Stimulated activated CD4-positive, alpha-beta T cell treated with anti-CD3 and anti-CD28 coated beads, Interleukin-1b, Interleukin-23, amount 100 ng/mL, for 1 hour (primary cell): ENCODE measurements at places on chromosomes 3 and 15.

- DNase-seq, result no peak
These were observed 272.0 kb downstream of the XXYLT1 start for GRCh38 chr3:194998948-194999347.

- DNase-seq, result no peak
These were observed 33.2 kb downstream of the MKRN2 start for GRCh38 chr3:12590096-12590495.

GRCh38 chr3:69890084-69890483 is 109.4 kb upstream of the SAMMSON start:
- DNase-seq, result no peak

DNA sequence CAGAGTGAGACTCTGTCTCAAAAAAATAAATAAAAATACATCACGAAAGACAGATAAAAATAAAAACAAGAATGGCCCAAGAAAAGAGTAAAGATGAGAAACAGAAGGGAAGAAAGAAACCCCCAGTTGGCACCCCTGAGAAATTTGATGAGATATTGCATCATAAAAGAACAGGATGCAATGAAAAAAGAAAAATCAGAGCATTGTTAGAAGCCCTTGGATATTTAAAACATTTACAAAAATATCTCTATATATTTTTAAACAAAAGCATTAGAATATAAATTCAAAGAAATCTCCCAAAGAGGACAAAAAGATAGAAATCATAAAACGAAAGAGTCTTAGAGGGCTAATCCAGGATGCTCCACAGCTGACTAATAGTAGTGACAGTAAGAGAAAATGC is 18.6 kb upstream of the ZBTB38 start:
- no peak for DNase-seq

- DNase-seq, result no peak
These were observed 36.6 kb downstream of the RUBCN start for GRCh38 chr3:197700095-197700494.
